Activated CD8-positive, alpha-beta memory T cell treated with anti-CD3 and anti-CD28 coated beads, Interleukin-2, amount 10 ng/mL, durations not matched to agents 7 days and 5 days (primary cell): ENCODE measurements at places on chromosomes 7 and 10. TPM values are rescaled to one million over a fixed set of nuclear protein-coding genes. Genes with fewer than 3 reads are reported as not detected.
A peak's percentile ranks its signal among the peaks of the same experiment; 100 is the strongest.

- peak overlapping the region; percentile 95 for H3K4me3 ChIP-seq
- peaks cover 46% of the 10 kb centered on the region for H3K4me1 ChIP-seq
- peaks cover 29% of the 10 kb centered on the region for H3K36me3 ChIP-seq
- H3K27me3 ChIP-seq: no peaks in the 10 kb centered on the region
- H3K27ac ChIP-seq: peak overlapping the region; percentile 97
- no peak for DNase-seq
These were observed 818 bp downstream of the DLD start for GRCh38 chr7:107891636-107892366.

- DNase-seq: peak; percentile 97
- H3K4me3 ChIP-seq: no peak overlapping the region
- no peaks in the 10 kb centered on the region for H3K27me3 ChIP-seq
- peaks cover 3% of the 10 kb centered on the region for H3K36me3 ChIP-seq
- peaks cover 42% of the 10 kb centered on the region for H3K4me1 ChIP-seq
These were observed 6.1 kb upstream of the VCL start for GRCh38 chr10:73991884-73992245.

GRCh38 chr10:109027534-109028185 is 895.7 kb downstream of the XPNPEP1 start:
- H3K27me3 ChIP-seq: no peaks in the 10 kb centered on the region
- H3K36me3 ChIP-seq: no peaks in the 10 kb centered on the region

DNA sequence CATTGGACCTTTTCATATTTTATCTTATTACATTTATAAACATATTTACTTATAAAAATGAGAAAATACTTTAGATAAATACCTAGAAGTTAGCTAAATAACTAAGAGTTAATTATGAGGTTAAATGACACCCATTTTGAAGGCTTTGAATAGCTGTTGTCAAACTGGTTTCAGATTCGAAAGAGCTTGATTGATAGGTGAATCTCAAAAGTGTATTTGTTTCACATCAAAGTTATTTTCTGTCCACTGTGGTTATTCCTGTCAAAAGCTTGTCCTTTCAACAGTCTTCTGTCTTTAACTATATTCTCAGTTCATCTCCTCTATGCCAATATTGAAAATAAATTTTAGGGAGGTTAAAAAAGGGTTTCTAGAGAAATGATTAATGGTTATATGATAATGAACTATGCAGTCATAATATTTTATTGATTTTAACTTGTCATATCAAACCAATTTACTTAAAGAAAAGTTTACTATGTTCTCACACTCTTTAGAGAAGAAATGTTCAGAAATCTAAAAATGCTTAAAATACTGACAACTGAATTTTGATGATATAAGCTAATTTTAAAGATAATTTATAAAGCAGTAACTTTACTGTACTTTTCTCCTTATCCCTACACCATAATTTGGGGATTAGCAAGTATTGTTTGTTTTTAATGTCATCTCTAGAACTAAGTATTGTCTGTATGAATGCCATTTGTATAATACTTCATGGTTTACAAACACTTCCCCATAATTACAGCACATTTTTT is 72.0 kb upstream of the FOXP2 start:
- DNase-seq: no peak
- no peak overlapping the region for H3K27ac ChIP-seq
- H3K4me1 ChIP-seq: no peaks in the 10 kb centered on the region
- no peaks in the 10 kb centered on the region for H3K27me3 ChIP-seq

The EDRF1 gene
- total RNA-seq: 36.6 TPM

DNA sequence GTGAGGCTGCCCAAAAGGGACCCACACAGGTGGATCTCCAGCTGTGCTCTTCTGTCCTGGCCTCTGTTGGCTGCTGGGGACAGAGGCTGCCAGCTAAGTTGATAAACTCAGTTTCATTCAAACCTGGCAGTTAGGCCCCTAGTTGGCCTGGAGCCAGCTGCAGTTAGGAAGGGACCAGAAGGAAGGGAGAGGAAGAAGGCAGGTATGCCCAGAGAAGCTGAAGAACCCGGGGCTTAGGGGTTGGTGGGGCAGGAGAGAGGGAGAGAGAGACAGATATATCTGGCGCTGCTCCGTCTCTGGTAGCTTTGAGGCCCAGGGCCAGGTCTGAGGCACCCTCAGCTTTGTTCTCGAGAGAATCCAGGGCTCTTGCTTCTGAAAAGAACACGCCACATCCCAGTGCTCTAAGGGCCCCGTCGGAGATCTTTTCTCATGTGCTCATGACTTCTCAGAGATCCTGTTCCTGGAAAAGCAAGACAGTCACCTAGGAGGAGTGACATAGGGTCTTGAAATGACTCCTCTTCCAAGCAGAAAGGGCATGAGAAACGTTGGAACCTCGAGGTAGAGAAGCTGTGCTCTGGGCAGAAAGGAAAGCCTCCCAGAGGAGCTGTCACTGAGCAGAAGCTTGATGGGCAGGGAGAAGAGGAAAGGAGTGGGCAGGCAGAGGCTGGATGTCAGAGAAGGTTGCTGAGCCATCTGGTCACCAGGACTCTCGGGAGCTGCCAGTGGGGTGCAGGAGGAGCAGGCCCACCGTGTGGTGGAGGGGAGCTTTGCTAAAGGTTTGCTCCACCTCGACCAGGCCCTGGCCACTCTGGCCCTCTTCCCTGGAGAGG is 153.6 kb downstream of the ARHGAP21 start:
- H3K4me3 ChIP-seq: no peak overlapping the region
- DNase-seq: no peak
- H3K27me3 ChIP-seq: peaks cover 22% of the 10 kb centered on the region
- no peak overlapping the region for H3K27ac ChIP-seq
- H3K36me3 ChIP-seq: no peaks in the 10 kb centered on the region
- H3K4me1 ChIP-seq: peaks cover 6% of the 10 kb centered on the region

- H3K27ac ChIP-seq: no peak overlapping the region
- H3K4me3 ChIP-seq: no peak overlapping the region
- no peak for DNase-seq
- H3K27me3 ChIP-seq: no peaks in the 10 kb centered on the region
These were observed 1047.5 kb downstream of the GATA3 start for GRCh38 chr10:9102026-9102425.

DNA sequence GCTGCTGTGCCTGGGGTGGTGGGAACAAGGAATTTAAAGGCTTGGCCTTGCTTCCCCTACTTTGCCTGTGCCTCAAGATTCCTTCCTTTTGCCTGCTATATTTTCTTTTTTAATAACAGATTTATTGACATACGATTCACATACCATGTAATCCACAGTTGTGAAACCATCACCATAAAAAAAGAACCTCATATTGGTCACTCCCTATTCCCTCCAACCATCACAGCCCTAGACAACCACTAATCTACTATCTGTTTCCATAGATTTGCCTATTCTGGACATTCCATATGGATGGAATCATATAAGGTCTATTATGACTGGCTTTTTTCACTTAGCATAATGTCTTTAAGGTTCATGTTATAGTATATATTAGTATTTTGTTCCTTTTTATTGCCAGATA is 59.3 kb upstream of the TRIM8 start:
- no peaks in the 10 kb centered on the region for H3K27me3 ChIP-seq
- no peaks in the 10 kb centered on the region for H3K36me3 ChIP-seq
- peaks cover 3% of the 10 kb centered on the region for H3K4me1 ChIP-seq

GRCh38 chr10:104193787-104194186 is 38.4 kb downstream of the CFAP43 start:
- no peak overlapping the region for H3K27ac ChIP-seq
- no peaks in the 10 kb centered on the region for H3K4me1 ChIP-seq
- H3K36me3 ChIP-seq: no peaks in the 10 kb centered on the region

- DNase-seq: no peak
- H3K27me3 ChIP-seq: peaks cover 84% of the 10 kb centered on the region
- H3K27ac ChIP-seq: no peak overlapping the region
- peaks cover 3% of the 10 kb centered on the region for H3K36me3 ChIP-seq
- peaks cover 25% of the 10 kb centered on the region for H3K4me1 ChIP-seq
These were observed 484 bp upstream of the DLX5 start for GRCh38 chr7:97025130-97025499.

The AMZ1 gene
- total RNA-seq: 0.29 TPM

- H3K27ac ChIP-seq: no peak overlapping the region
- H3K36me3 ChIP-seq: no peaks in the 10 kb centered on the region
- H3K27me3 ChIP-seq: peaks cover 56% of the 10 kb centered on the region
- H3K4me3 ChIP-seq: no peak overlapping the region
These were observed 4.7 kb upstream of the CREB5 start for GRCh38 chr7:28407651-28408050.

DNA sequence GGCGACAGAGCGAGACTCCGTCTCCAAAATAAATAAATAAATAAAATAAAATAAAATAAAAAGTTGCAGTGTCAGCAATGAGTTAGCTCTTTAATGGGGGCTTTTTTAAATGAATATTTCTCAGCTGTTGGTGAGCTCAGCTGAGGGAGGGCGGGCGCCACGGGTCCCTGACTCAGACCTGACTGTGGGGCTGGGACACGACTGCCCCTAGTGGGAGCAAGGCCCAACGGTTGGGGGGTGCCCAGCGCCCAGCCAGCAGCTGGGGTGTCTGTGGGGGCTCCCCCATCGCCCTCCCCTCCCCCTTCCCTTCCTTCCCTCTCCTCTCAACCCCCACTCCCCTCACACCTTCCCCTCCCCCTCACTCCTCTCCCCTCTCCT is 46.6 kb downstream of the PWWP2B start:
- no peaks in the 10 kb centered on the region for H3K36me3 ChIP-seq
- H3K4me1 ChIP-seq: peaks cover 30% of the 10 kb centered on the region
- H3K4me3 ChIP-seq: no peak overlapping the region
- peak; percentile 80 for DNase-seq
- H3K27ac ChIP-seq: no peak overlapping the region
- no peaks in the 10 kb centered on the region for H3K27me3 ChIP-seq
